NCI-H460 (cell line): ENCODE measurements at places on chromosomes 3 and 15. TPM values are rescaled to one million over a fixed set of nuclear protein-coding genes. Genes with fewer than 3 reads are reported as not detected.

Gene FBXL2
- 4.6 and 7.3 TPM in 2 replicates for total RNA-seq

Gene POPDC2
- 0.38 TPM in 1 of 2 replicates, not detected in the other for total RNA-seq

Gene SUCNR1
- 3.3 and 3.8 TPM in 2 replicates for total RNA-seq

GRCh38 chr3:159992589-159992988, 4.0 kb downstream of the IL12A start:
- no peak for DNase-seq

GRCh38 chr3:195911041-195911945, 2.9 kb upstream of the TNK2 start:
- no peak for DNase-seq

Gene SPINK8
- total RNA-seq = not detected in 2 replicates

- no peak for DNase-seq
Observed at GRCh38 chr15:34927726-34928125, 41.8 kb downstream of the AQR start.

- no peak for DNase-seq
Observed at GRCh38 chr3:136604961-136605360, 147.2 kb downstream of the STAG1 start.

- DNase-seq = no peak
Observed at GRCh38 chr3:194801461-194802432, 116.1 kb downstream of the FAM43A start.

- no peak for DNase-seq
Observed at GRCh38 chr3:62237286-62237948, 135.9 kb downstream of the FEZF2 start.

GRCh38 chr3:117799387-117799735, 1089.8 kb downstream of the TUSC7 start:
- DNase-seq = no peak

- DNase-seq = no peak
Observed at GRCh38 chr15:64800476-64800875, 25.0 kb downstream of the PIF1 start.

GRCh38 chr15:59371458-59372351, 966 bp downstream of the MYO1E start:
- no peak for DNase-seq

DNA sequence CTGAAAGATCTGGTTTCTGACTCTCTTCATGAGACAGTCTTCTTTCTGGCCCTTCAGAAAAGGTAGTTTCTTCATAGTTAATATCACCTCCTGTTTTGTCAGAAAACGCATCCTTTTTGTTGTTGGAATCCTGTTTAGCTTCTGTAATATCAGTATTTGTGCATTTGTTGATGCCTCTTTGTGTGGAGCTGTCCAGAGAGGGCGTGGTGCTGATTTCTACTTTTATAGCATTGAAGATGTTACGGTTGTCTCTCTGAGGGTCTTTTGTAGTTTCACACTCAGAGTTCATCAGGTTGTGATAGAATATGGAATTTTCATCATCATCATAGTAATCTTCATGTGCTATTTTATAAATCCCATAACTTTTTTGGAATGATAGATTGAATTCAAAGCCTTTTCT, 8.9 kb downstream of the GPR149 start:
- peak; percentile 1 for DNase-seq

Gene FETUB
- total RNA-seq = not detected in 2 replicates
